Articular chondrocyte of knee joint (primary cell): ENCODE measurements at places on chromosomes 7 and 10. TPM values are rescaled to one million over a fixed set of nuclear protein-coding genes. Genes with fewer than 3 reads are reported as not detected.

The PAPOLB gene
- 0.22 and 0.39 TPM in 2 replicates for total RNA-seq

The WNT16 gene
- total RNA-seq = under 0.01 TPM in 2 replicates

The MYL10 gene
- total RNA-seq = not detected in 2 replicates

The EMX2 gene
- total RNA-seq = 2.6 and 6.7 TPM in 2 replicates

The MLXIPL gene
- total RNA-seq = not detected in 2 replicates

The PDIA4 gene
- 242 and 246 TPM in 2 replicates for total RNA-seq

The CYP2C18 gene
- total RNA-seq = 0.22 TPM in 1 of 2 replicates, not detected in the other

The SLC18A3 gene
- not detected in 2 replicates for total RNA-seq

The THSD7A gene
- total RNA-seq = under 0.01 and 0.22 TPM in 2 replicates

The TAS2R39 gene
- total RNA-seq = not detected in 2 replicates

The ATE1 gene
- total RNA-seq = 32.3 and 35.7 TPM in 2 replicates

The ASZ1 gene
- total RNA-seq = not detected in 2 replicates

The PTF1A gene
- not detected in 2 replicates for total RNA-seq

The FXYD4 gene
- total RNA-seq = not detected in 2 replicates

The H2BK1 gene
- not detected in 2 replicates for total RNA-seq

The LIPJ gene
- under 0.01 and 0.11 TPM in 2 replicates for total RNA-seq

The UTF1 gene
- total RNA-seq = not detected in 2 replicates
